Right lung (tissue), 10 donors: ENCODE measurements at places on chromosomes 16 and 17. TPM values are rescaled to one million over a fixed set of nuclear protein-coding genes. Genes with fewer than 3 reads are reported as not detected.

Gene GRB7
- polyA plus RNA-seq, result 27.1 TPM

Gene ARHGAP27
- 25.9 TPM for polyA plus RNA-seq

Gene SHISA9
- 0.07 TPM for polyA plus RNA-seq

Gene CFAP97D1
- polyA plus RNA-seq, result 0.03 TPM

Gene CYB5B
- polyA plus RNA-seq, result 109 TPM

Gene ALOXE3
- polyA plus RNA-seq, result not detected

Gene INCA1
- 9.5 TPM for polyA plus RNA-seq

Gene AANAT
- not detected for polyA plus RNA-seq

Gene TLCD3A
- 33.0 TPM for polyA plus RNA-seq

Gene RTN4RL1
- 0.44 TPM for polyA plus RNA-seq

Gene ABI3
- 7.9 TPM for polyA plus RNA-seq

Gene KRTAP2-3
- polyA plus RNA-seq, result not detected

Gene EPX
- polyA plus RNA-seq, result 1.1 TPM

Gene PPM1E
- polyA plus RNA-seq, result 0.76 TPM

Gene POLR3E
- 49.1 TPM for polyA plus RNA-seq

Gene P2RX1
- 1.3 TPM for polyA plus RNA-seq

Gene PITPNM3
- 5.2 TPM for polyA plus RNA-seq

Gene TUFM
- 192 TPM for polyA plus RNA-seq

Gene SLFN11
- 21.2 TPM for polyA plus RNA-seq

Gene TBC1D3B
- 23.4 TPM for polyA plus RNA-seq

Gene CES4A
- polyA plus RNA-seq, result 7.3 TPM

Gene NPIPB9
- polyA plus RNA-seq, result 4.1 TPM

Gene NAGS
- 4.3 TPM for polyA plus RNA-seq

Gene C17orf67
- polyA plus RNA-seq, result 2.6 TPM

Gene NUDT16L1
- 26.0 TPM for polyA plus RNA-seq

Gene RHBDL3
- 2.1 TPM for polyA plus RNA-seq

Gene GPRC5C
- 41.3 TPM for polyA plus RNA-seq

Gene SLC38A8
- not detected for polyA plus RNA-seq

Gene KRT36
- not detected for polyA plus RNA-seq

Gene RILP
- 6.5 TPM for polyA plus RNA-seq

Gene IKZF3
- 1.3 TPM for polyA plus RNA-seq

Gene TEX14
- polyA plus RNA-seq, result 1.0 TPM

Gene HBA2
- 3,226 TPM for polyA plus RNA-seq

Gene ITGAD
- polyA plus RNA-seq, result 0.03 TPM

Gene FOXO3B
- 4.5 TPM for polyA plus RNA-seq

Gene SLC13A2
- polyA plus RNA-seq, result 0.18 TPM

Gene RNF227
- 3.4 TPM for polyA plus RNA-seq

Gene CX3CL1
- polyA plus RNA-seq, result 12.3 TPM
